Activated naive CD8-positive, alpha-beta T cell treated with anti-CD3 and anti-CD28 coated beads for 36 hours (primary cell): ENCODE measurements at places on chromosomes 3 and 15. TPM values are rescaled to one million over a fixed set of nuclear protein-coding genes. Genes with fewer than 3 reads are reported as not detected.

RNF13 gene
- 29.5 TPM for total RNA-seq

TPRG1 gene
- total RNA-seq: 1.1 TPM

EAF2 gene
- total RNA-seq: 13.9 TPM

PLXND1 gene
- total RNA-seq: 1.5 TPM

LRCH3 gene
- 33.6 TPM for total RNA-seq

DNAJC19 gene
- total RNA-seq: 80.7 TPM

DUOX2 gene
- total RNA-seq: not detected

DNA sequence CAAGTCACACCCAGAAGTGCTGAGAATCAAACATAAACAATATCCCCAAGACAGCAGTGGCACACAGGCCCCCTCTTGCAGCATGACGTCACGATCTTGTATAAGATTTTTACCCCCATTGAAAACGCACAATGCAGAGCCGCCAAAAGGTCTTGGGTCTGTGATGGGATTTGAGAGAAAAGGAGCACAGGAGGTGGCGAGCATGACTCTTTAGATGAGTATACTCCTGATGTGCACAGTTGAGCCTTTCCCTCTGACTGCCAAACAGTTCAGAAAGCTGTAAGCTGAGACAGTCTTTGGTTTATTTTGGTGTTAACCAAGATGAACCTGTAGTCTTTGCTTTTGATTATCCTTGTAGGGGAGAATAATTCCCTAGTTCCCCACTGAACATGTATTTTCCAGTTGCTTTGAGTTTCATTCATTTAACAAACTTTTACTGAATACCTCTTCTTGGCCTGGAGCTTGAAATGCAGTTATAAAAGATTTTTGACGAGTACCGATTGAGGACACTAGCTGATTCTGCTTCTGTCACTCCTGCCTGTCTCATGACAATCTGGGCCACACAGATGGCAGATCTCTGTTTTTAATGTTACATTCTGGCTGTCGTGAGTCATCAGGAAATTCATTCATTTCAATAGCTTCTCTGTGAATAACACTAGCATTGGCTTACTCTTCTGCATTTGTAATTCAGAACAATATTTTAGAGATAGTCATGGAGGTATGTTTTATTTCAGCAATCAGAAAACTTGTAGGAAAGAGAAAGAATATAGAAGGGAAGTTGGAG is 28.9 kb downstream of the CFAP91 start:
- DNase-seq: no peak

DNA sequence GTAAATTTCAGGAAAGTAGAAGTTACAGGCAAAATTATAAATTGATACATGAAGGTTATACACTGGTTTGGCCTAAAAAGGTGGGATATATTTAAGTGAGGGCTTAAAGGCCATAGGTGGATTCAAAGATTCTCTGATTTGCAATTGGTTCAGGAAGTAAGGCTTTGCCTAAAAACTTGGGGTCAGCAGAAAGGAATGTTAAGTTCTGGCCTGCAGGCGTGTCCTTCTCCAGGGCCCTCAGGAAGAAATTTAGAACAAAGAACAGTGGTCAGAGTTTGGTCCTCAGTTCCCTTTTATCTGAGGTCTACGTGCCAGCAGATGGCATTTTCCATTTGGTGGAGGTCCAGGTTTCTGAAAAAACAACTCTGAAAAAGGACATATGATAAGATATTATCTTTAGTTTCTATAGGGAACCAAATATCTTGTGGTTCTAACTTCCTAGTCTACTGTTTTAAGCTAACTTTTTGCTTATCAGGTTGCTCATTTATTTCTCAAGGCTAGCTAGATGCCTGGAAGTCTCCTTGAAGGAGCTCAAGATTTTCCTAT is 40.5 kb downstream of the SCN11A start:
- DNase-seq: no peak

GRCh38 chr3:74465715-74466410 is 148.6 kb downstream of the CNTN3 start:
- no peak for DNase-seq

- DNase-seq: peak; percentile 26
Measured at GRCh38 chr3:192188218-192188835, 539.0 kb downstream of the FGF12 start.

DNA sequence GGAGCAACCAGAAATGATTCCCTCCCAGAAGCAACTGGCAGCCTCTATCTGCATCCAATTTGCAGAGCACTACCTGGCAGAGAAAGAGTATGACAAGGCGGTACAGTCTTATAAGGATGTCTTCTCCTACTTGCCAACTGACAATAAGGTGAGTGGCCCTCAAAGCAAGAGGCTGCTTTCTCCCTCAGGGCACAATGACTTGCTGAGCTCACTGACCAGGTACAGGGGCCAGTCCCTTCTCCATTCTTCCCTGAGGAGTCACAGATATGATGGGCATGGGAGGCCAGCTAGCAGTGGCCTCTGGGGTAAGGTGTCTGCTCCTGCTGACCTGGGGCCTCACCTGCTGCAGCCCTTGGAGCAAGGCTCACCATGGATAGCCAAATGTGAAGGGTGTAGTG is 20.3 kb downstream of the CSRNP1 start:
- no peak for DNase-seq

DNA sequence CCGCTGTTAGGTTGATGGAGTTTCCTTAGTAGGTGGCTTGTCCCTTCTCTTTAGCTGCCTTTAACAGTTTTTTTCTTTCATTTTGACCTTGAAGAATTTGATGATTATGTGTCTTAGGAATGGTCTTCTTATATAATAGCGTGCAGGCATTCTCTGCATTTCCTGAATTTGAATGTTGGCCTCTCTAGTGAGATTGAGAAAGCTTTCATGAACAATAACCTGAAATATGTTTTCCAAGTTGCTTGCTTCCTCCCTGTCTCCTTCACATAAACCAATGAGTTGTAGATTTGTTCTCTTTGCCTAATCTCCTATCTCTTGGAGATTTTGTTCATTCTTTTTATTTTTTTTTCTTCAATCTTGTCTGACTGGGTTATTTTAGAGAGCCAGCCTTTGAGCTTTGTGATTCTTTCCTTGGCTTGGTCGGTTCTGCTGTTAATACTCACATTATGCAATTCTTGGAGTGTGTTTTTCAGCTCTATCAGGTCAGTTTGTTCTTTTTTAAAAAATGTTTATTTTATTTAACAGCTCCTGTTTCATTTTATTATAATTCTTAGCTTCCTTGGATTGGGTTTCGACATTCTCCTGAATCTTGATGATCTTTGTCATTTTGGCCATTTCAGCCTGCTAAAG is 627.9 kb downstream of the SI start:
- DNase-seq: no peak

GRCh38 chr3:117563063-117563462 is 853.5 kb downstream of the TUSC7 start:
- no peak for DNase-seq

- DNase-seq: no peak
Measured at GRCh38 chr3:113844622-113845222, 6.1 kb downstream of the GRAMD1C start.

DNA sequence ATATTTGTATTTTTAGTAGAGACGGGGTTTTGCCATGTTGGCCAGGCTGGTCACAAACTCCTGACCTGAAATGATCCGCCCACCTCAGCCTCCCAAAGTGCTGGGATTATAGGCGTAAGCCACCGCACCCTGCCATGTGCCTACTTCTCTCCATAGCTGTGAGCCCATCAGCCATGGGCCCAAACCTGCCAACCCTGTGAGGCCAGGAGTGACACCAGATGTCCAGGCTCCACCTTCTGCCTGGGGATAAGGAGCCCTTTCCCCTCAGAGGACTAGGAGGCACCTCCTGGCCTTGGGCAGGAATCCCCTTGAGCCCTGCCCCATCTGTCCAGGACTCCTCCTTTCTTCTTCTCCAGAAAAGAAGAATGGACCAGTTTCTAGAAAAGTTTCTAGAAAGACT is 14.2 kb upstream of the RFT1 start:
- DNase-seq: no peak

- DNase-seq: no peak
Measured at GRCh38 chr3:44265815-44266214, 24.1 kb downstream of the TOPAZ1 start.

DNA sequence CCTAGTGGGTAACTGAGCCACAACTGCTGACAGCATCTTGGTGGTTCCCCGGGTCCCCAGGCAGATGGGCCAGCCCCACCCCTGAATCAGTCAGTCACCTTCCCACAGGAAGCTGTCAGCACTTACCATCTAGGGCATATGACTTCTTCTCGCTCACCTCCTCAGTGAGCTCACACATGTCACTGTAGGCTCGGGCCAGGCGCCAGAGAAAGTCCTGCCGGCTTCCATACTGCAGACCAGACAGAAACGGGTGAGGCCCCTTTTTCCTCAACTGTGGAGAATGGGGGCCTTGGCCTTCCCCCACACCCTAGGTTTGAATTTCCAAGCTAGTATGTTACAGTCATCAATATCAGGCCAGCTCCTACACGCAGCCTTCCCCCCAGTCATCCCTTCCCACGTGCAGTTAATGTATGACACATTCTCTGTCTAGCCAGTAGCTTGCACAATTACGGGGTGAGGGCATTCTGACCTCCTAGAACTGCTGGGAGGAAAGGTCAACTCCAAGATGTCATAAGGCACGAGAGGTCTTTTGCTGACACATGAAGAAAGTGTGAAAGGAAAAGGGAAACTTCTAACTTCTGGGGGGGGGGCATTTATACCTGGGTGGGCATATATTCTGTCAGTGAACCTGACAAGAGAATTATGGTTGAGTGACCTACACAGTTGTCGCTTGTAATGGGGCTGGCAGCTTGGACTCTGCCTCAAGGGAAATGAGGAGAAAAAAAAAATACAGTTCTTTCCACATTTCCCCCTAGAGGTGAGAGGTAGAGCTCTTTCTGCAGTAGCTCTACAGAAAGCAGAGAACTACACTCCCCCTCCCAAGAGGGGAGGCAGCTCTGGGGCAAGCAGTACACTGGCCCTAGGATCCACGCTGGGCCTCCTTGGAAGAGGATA is 10.9 kb downstream of the RMDN3 start:
- peak; percentile 57 for DNase-seq

DNA sequence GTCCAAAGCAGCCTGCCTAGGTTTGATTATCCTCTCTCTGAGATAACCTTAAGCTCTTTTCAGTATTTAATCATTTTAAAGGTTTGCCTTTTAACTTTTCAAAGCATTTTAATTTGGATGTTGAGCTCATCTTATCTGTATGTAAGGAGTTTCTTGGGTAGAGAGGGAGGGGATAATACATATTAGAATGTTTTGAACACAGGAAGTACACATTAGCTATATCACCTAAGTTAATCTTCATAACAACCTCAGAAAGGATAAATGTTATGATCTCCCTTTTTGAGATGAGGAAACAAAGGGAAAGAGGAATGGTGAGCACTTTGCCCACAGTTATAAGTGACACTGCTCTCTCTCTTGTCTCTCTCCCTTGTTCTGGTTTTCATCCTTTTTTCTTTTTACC is 2.2 kb upstream of the CD47 start:
- no peak for DNase-seq

DNA sequence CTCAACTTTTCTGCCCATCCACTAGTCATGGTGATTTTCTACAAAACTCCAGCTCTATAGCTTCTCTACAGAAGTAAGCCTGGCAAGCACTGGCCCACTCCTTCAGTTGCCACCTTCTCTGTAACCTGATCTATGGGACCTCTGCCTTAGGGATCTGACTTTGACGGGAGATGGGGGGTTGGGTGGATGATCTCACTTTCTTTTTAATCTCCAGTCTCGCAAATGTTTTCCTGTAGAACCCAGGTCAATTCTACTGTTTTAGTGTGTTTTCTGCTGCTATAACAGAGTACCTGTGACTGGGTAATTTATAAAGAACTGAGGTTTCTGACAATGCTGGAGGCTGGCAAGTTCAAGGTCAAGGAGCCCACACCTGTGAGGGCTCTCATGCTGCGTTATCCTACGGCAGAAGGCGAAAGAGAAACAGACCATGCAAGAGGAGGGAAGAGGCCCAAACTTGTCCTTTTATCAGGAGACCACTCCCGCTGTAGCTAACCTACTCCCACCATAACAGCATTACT is 189.9 kb upstream of the THRB start:
- no peak for DNase-seq

DNA sequence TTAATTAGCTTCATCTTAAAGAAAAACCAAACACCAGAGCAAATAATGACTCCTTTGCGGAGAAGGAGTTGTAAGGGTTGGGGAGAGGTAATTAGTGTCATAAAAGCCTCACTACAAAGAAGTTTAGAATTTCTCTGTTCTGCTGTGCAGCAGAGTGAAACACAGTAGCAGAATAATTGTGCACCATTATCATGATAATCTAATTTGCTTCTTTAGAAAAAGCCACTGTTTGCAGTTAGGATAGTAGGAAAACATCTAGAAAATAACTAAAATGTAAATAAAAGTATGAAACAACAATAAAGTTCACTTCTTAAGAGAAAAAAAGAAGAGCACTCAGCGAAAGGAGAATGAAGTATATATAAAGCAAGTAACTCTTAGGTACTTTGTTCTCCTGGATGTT is 5.5 kb downstream of the SHOX2 start:
- DNase-seq: no peak

GRCh38 chr3:105842449-105842848 is 26.4 kb downstream of the CBLB start:
- no peak for DNase-seq
